Fibroblast of skin of left biceps (primary cell): ENCODE measurements at places on chromosomes 12 and 14.
A peak's percentile ranks its signal among the peaks of the same experiment; 100 is the strongest.

- DNase-seq = no peak
Observed at GRCh38 chr14:103886304-103887169, 39.2 kb upstream of the PPP1R13B start.

GRCh38 chr12:132263451-132264049, 65.8 kb downstream of the GALNT9 start:
- no peak for DNase-seq

DNA sequence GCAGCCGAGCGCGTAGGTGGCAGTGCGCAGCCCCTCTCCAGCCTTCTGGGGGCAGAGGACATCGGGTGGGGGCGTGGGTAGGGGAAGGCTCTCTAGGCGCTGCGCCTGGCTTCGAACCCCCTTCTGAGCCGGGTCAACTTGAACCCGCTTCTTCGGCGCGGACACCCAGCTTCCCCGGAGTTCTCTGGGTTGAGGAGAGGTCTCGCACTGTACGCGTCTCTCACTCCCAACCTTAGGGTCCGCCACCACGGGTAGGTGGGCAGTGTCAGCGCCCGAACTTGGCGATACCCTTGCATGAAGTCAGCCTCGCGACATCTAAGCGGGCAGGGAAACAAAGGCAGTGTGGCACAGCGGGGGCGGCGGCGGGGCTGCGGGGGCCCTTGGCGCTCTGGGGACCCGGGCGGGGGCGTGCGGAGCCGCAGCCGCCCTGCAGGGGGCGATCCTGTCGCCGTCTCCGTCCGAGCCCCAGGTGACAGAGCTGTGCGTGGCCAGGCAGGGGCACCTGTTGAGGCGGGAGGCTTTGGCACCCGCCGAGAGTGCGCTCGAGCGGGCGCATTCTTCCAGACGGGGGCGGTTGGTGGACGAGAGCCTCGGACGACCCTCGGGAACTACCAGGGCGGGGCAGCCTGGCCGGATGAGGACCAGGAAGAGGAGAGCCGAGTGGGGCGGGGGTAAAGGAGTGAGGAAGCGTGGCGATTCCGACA, 1.1 kb downstream of the GALNT16 start:
- no peak for DNase-seq

DNA sequence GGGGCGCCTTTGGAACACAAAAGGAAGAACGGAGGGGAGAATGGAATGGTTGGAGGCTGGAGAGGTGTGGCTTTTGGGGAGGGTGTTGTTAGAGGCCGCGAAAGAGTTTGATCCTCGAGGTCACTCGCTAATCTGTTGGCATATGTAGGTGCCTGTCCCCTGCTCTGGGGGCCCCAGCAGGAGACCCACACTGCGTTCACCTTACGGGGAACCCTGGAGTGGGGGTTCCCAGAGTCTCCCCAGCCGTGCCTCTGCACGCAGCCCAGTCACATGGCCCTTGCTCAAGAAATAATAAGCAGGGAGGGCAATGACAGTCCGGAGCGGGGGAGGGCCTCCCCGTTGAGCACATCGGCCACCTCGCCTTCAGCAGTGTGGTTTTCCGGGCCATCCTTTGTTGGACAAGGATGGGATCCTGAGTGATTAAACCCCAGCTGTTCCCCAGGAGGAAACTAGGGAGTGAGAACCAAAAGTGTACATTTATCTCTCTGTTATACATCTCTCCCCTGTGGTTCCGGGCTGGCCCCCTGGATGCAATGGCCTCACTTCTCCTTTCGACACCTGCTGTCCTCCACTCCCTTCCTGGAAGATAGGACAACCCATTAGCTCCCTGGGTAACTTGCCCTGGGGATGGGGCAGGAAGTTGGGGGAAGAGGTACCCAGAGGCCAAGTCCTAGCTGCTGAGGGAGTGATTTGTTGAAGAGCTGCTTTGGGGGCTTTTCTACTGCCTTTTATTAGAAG, 1.3 kb downstream of the PLEKHG3 start:
- no peak for DNase-seq

- DNase-seq = no peak
Observed at GRCh38 chr12:41465526-41465925, 277.4 kb downstream of the PDZRN4 start.

GRCh38 chr14:44339231-44339630, 167.9 kb downstream of the FSCB start:
- DNase-seq = no peak

- DNase-seq = no peak
Observed at GRCh38 chr12:44875417-44875953, 630 bp downstream of the NELL2 start.

GRCh38 chr12:113473942-113474341, 2.3 kb upstream of the LHX5 start:
- no peak for DNase-seq

DNA sequence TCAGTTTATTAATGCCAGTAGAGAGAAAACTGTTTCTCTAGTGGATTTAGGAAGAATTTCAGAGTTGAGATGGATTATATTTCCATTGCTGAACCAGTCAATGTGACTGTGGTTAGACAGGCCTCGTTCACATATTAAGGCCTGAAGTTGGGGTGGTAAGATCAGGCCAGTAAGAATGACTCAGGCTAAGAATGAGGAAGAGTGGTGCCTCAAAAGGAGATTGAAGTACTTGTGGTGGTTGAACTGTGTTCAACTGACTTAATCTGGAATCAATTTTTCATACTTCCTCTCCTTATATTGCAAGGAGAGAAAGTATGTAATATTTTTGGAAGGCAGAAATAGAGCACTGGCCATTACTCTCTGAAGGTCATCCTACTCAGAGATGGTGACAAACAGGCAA, 37.8 kb upstream of the ATF7IP start:
- peak; percentile 15 for DNase-seq

DNA sequence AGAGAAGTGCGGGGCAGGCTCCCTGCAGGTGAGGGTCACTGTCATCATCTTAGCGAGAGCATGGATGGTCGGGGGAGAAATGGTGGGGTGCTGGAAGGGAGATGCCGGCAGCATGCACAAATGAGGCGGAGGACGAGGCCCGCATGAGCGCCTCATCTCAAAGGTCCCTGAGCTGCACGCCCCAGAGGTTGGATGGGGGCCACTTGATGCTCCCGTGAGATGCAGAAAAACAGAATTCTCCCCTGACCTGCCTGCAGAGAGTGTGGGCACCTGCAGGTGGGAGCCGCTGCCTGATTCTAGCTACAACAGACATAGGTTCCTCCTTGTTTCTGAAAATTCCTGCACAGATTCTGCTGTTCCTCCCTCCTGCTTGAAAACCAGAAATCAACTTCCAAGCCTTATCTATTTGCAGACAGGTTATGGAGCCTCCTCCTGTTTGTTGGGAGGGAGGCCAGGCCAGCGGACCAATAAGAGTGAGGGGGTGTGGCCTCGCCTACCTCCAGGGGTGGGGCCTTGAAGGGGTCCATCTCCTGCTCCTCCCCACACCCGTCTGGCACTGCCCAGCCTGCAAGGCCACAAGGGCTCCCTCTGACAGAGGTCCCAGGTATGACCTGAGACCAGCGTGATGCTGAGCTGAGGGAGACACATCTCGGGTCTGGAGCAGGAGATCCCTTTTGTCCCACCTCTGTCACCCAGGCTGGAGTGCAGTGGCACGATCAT, 67.2 kb downstream of the KDM2B start:
- DNase-seq = no peak

GRCh38 chr14:36718216-36718615, 56.6 kb downstream of the PAX9 start:
- DNase-seq = no peak

DNA sequence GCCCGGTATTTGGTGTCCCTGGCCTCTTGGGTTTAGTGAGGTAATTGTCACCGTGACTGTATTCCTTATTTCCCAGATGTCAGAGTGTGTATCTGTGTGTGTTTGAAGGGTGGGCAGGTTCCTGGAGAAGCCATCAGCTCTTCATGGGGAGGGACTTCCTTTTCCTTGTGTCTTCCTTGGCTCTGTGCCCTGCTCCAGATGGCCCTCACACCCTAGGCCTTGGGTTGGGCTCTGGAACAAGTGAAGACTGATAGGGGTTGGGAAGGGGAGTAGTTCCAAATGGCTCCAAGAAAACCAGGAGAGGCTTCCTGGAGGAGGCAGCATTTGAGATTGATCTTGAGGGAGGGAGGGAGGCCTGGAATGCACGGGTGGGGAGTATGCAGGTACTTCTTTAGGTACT, 43.8 kb upstream of the PRIMA1 start:
- no peak for DNase-seq

DNA sequence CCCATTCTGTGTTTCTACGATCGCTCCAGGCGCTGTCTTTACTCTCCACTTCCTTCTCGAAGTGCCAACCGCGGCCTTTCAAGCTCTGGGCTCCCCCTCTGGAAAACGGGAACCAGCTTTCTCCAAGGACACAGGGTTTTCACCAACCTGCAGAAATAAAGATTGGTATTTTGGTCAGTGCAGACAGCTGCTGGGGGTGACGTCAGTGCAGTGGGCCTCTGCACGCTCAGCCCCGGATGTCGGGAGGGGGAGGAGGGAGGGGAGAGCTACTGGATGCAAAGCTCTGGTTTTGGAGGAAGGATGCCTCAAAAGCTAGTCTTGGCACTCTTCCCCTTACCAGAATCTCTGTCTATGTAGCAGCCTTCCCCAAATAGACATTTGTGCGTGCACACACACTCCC, 19.9 kb downstream of the HRK start:
- peak; percentile 52 for DNase-seq

DNA sequence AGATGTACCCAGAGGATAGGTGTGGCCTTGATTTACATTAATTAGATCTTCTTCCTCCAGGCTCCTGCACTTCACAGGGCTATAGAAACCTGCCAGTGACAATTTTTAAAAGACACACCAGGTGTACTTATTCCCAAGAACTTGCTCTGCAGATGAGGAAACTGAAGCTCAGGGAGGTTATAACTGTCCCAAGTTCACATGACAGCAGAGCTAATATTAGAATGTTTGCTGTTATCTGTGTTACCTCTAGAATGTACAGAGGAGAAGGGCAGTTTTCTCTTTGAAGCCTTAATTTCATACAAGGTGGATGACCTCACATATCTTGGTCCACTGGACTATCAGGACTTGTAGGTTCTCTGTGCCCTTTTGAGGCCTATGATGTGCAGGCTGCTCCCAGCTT, 27.7 kb downstream of the RASSF8 start:
- DNase-seq = no peak
